Thoracic aorta (tissue), 2 donors: ENCODE measurements at places on chromosomes 2 and 18. TPM values are rescaled to one million over a fixed set of nuclear protein-coding genes. Genes with fewer than 3 reads are reported as not detected.

COL5A2 gene
- total RNA-seq, result 135 TPM

GRCh38 chr18:79540904-79541282 is 138.7 kb upstream of the CTDP1 start:
- no peak for DNase-seq

TEKT4 gene
- not detected for total RNA-seq

DNA sequence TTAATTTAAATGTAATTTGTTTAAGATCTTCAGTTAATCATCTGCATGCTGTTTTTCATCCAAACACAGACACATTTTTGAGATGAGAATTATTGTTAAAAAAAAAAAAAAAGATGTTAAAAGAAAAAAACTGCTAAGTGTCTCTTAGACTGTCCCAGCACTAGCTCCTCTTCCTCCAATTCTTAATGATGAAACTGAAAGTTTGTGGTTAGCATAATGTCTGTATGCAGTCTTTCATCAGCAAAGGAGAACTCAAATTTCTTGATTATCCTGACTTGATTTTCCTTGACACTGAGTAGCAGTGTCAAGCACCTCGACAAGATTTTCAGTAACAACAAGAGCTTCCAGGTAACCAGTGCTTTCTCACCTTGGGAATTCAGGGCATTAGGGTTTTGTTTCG is 274.4 kb downstream of the LRRTM1 start:
- DNase-seq, result no peak

GRCh38 chr2:96907115-96908041 is 37.5 kb upstream of the SEMA4C start:
- peak; percentile 67 for DNase-seq

- no peak for DNase-seq
These were observed 92.1 kb downstream of the ASB1 start for GRCh38 chr2:238518821-238519186.

CXCR4 gene
- 42.2 TPM for total RNA-seq

GRCh38 chr2:218870984-218871344 is 9.7 kb upstream of the WNT10A start:
- DNase-seq, result no peak

DNA sequence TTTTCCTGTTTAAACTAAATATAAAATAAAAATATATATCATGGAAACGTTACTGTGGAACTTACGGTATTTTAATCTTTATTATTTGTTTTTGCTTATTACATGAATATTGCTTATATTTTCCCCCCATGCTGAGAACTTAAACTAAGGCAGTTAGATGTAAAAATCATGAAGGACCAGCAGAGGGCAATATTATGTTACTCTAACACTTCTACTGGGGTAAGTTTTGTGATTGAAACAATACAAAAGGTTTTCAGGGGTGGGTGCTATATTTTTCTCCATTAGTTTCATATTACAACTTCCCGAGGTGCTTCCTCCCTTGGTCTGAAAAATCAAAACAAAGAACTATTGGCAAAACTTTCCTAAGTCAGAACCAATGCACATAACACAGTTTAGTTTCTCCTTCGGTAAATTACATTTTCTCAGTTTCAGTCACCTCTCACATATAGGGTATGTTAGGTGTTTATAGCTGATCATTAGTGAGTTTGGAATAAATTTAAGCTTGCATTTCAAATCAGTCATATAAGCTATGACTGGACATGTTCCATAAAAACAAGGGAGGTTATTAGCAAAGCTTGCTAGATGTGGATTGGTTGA is 54.8 kb downstream of the ZNF407 start:
- DNase-seq, result no peak

CHRND gene
- total RNA-seq, result not detected

DNA sequence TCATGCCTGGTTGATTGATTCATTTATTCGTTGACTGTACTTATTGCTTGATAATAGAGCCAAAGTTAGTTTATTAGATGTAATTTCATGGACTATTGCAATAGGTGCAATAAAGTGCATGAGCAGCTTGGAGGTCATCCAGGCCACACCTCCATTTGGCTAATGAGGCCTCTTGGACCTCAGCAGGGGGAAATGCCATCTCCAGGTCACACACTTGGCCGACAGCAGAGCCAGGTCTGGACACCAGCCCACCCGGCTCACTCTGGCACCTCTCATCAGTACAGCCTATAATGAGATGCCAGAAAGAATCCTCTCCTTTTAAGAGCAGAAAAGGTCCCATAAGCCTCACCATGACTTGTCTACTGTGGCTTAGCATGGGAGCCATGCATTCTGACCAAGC is 71.2 kb upstream of the AFF3 start:
- no peak for DNase-seq

GRCh38 chr2:209431701-209432100 is 7.9 kb downstream of the MAP2 start:
- no peak for DNase-seq

GRCh38 chr2:100754951-100755350 is 65.0 kb upstream of the NPAS2 start:
- no peak for DNase-seq

DNA sequence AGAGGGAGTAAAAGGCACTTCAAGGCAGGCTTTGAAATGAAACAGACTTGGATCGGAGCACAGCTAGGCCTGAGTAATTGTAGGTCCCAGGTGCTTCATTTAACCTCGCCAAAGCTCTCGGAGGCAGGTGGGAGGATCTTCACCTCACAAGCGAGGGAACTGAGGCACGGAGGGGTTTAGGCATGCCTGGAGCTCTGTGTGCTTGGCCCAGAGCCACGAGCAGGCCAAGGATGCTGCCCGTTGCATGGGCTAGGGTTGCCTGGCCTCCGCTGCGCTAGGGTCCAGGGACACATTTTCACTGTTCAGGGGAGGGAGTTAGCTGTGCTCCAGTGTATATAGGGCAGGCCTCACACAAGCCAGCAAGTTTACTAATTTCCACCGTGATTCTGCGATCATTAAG is 11.2 kb downstream of the TMEM37 start:
- no peak for DNase-seq

DYSF gene
- 15.2 TPM for total RNA-seq

CHRNG gene
- total RNA-seq, result not detected

GRCh38 chr18:50509012-50509411 is 50.9 kb upstream of the MAPK4 start:
- no peak for DNase-seq

ALKAL2 gene
- total RNA-seq, result 12.7 TPM

- DNase-seq, result no peak
These were observed 17.3 kb upstream of the NEUROD1 start for GRCh38 chr2:181697571-181697970.

DNA sequence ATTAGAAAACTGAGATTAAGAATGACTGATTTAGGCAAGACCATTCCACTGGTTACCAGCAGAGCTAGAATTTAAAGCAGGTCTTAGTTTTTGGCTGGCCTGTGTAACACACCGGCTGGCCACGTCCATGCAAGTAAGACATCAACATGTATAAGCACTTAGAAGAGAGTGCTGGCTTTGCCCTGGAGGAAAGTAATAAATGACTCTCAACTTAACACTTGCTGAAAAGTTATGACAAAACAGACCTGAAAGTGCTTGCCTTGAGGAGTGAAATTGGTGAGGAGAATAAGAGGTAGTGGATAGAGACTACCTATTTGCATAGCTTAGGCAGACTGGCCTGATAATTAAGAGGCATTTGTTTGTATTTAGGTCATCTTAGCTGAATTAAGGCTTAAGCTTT is 165.7 kb upstream of the KCNJ3 start:
- DNase-seq, result no peak

DNA sequence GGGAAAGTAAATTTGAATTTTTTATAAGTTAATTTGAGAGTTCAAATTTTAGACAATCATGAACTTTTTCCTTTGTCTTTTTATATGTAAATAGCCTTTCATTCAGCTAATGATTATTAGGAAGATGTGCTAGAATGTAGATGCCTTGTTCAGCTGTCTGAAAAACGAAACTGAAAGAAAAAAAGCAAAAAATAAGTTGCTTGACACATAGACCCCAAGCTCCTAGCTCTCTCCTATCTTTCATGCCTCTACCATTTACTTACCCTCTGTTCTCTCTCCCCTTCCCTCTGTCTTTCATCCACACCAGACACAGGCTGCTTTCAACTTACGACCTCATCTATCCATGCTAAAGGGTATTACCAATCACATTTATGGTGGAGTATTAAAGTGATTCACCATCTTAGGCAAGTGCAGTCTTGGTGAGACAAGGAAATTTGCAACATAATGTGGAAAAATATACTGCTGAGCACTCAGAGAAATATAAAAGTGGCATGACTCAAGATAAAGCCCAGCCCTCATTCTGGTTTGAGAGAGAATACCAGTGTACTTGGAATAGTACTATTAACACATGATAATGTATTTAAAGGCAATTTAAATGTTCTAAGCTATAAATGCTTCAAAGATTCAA is 425.6 kb downstream of the SUCLG1 start:
- DNase-seq, result no peak

- DNase-seq, result no peak
These were observed 2.9 kb upstream of the EN1 start for GRCh38 chr2:118850168-118850900.

- DNase-seq, result no peak
These were observed 36.5 kb downstream of the GPD2 start for GRCh38 chr2:156472686-156473085.

HAT1 gene
- 25.3 TPM for total RNA-seq

ACMSD gene
- total RNA-seq, result not detected

DNA sequence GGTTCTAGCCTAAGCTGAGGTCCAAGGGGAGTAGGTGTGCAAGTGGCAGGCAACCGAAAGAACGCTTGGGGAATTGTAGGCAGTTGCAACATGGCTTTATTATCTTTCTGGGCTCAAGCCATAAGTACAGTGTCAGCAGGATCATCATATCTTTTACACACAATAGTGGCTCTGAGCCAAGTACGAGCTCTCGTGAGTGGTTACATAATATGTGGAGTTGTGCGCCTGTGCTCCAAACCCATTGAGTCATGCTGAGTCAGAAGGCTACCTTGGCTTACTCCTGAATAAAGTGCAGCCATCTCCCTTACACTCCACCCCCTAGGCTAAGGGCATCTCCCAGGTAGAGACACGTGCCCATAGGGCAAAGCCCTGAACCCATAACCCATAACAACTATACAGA is 233.9 kb downstream of the SATB2 start:
- DNase-seq, result no peak

DNA sequence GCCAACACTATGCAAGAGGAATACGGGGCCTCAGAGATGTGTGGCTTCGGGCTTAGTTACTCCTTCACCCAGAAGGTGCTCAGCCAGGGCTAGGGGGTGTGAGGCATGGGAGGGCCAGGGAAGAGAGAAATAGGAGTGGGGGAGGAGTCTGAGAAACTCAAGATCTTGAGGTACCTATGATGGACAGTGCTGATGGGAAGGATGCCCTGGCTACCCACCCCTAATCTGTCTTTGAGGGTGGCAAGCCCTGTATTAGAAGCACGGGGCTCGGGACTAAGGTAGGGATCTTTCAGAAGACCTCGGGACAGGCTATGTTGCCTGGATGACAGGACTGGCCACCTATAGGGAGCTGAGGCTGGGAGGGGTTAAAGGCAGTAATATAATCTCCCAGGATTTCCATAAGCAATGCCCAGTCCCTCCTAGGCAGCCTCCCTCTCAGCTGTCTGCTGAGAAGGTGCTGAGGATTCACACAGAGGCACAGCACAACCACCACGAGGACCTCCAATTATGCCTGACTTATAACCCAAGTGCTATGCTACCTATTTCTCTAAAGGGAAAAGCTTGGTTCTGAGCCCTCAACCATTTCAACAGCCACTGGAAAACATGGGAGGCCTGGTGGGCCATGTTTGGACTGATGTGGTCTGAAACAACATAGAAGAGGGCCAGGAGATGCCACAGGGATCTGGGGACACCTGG is 23.3 kb downstream of the MTHFD2 start:
- no peak for DNase-seq

DNA sequence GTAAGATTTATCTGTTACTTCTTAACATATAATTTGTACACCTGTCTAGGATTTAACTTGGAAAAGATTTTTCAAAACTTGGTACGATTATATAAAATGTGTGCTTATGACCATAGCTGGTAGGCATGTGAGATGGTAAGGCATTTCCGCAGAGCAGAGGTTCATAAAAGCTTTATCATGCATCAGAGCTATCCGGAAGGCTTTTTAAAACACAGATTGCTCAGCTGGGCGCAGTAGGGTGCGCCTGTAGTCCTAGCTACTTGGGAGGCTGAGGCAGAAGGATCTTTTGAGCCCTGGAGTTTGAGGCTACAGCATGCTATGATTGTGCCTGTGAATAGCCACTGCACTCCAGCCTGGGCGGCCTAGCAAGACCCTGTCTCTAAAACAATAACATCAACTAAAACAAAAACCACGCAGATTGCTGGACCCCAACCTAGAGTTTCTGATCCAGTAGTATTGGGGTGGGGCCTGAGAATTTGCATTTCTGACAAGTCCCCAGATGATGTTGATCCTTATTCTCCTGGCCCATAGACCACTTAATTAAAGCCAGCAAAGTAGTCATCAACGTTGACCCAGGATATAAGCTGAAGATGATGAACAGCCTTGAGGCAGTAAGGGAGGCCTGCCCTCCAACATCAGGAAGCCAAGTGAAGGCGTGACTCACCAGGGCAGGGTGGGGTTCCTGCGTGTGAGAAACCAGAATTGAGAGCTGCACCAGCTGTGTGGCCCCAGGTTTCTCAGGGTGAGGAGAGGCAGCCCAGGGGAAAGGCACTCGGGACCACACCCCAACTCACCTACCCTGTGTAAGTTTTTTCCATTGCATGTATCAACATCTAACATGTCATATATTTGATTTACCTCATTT is 21.6 kb upstream of the SLC20A1 start:
- no peak for DNase-seq

DNA sequence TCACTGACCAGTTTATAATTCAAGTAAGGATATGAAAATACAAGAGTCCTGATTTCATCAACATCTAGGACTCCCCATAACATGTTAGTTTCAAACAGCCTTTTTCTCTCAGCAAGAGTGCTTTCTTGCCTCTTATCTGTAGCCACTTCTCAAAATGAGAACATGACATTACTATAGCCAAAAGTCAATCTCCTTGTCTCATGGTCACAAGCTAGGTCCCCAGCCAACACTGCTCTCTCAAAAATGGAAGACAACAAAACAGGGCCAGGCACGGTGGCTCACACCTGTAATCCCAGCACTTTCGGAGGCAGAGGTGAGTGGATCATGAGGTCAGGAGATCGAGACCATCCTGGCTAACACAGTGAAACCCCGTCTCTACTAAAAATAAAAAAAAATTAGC is 15.8 kb downstream of the CLASP1 start:
- DNase-seq, result no peak

ELOA2 gene
- not detected for total RNA-seq

DNA sequence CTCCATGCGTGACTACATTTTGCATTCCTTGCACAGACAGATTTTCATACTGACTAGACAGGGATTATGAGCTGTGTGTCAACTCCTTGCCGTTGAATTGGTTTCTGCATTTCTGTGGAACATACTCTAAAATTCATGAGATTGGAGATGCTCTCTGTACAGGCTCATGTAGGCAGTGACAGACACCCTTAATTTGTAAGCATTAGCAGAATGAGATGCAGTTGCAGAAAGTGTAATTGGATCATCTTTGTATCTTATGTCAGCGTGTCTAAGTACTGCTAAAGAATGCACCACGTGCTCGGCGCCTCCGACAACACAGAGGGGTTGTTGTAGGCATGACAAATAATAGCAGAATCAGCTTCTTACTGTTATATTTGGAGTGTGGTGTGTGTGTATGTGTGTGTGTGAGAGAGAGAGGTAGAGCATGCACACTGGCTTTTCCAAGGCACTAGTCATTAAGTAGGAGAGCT is 212.4 kb downstream of the CMPK2 start:
- no peak for DNase-seq
